ENCODE measurements at places on chromosomes 3 and 15. TPM values are rescaled to one million over a fixed set of nuclear protein-coding genes. Genes with fewer than 3 reads are reported as not detected.

LMLN gene
- 11.2 TPM for total RNA-seq

CRYGS gene
- total RNA-seq, result 4.0 TPM

DOCK3 gene
- 0.34 TPM for total RNA-seq

CCDC191 gene
- 5.2 TPM for total RNA-seq

A4GNT gene
- not detected for total RNA-seq

IL17RB gene
- 0.42 TPM for total RNA-seq

TCF12 gene
- total RNA-seq, result 140 TPM

DNA sequence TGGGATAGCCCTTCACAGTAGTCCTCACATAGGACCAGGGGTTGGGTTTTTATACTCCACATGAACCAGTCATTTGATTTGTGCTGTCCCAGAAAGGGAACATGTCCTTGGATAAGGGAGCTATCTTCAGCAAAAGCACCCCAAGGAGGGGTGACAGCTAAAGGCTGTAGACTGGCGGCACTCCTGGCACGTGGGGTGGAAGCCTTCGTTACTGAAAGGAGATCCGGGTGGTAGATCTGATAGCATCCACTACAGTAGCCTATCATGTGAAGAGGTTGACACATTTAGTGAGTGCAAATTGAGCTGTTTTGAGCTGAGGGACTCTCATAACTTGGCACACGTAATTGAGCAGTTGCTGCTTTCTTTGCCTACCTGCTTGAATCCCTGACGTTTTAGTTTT, 588.8 kb upstream of the GOLIM4 start:
- no peak overlapping the region for H3K27ac ChIP-seq
- no peak overlapping the region for H3K4me3 ChIP-seq
- H3K36me3 ChIP-seq, result no peaks in the 10 kb centered on the region
- no peaks in the 10 kb centered on the region for H3K4me1 ChIP-seq

DNA sequence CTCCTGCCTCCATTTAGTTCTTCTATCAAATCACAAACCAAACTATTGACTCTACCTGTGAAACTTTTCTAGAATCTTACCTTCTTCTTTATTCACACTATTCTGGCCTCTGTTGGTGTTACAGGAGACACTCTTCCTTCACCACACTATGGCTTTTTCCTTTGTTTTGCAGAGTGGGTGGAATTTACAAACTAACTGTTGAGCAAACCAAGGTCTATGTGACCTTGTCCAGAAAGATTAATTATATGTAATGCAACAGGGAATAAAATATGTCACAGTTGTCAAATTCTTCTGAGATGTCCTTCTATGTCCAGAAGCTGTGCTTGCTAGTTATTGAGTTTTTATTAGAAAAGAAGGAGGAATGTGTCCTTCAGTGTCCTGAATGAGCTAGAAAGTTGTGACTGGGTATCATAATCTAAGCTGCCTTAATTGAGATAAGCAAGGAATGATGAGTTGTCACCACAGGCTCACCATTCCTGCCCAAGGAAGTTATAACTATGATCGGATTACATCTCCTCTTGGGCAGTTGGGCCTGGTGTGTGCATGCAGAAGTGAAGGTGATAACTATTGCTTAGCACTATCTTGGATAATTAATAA, 21.7 kb downstream of the ARL14 start:
- H3K36me3 ChIP-seq, result no peaks in the 10 kb centered on the region
- H3K27ac ChIP-seq, result no peak overlapping the region
- no peak overlapping the region for H3K4me3 ChIP-seq
- no peaks in the 10 kb centered on the region for H3K4me1 ChIP-seq

GRCh38 chr3:190444576-190445145, 5.0 kb downstream of the TMEM207 start:
- H3K4me1 ChIP-seq, result no peaks in the 10 kb centered on the region
- H3K4me3 ChIP-seq, result no peak overlapping the region
- H3K27me3 ChIP-seq, result no peaks in the 10 kb centered on the region
- no peaks in the 10 kb centered on the region for H3K36me3 ChIP-seq
- DNase-seq, result no peak

DNA sequence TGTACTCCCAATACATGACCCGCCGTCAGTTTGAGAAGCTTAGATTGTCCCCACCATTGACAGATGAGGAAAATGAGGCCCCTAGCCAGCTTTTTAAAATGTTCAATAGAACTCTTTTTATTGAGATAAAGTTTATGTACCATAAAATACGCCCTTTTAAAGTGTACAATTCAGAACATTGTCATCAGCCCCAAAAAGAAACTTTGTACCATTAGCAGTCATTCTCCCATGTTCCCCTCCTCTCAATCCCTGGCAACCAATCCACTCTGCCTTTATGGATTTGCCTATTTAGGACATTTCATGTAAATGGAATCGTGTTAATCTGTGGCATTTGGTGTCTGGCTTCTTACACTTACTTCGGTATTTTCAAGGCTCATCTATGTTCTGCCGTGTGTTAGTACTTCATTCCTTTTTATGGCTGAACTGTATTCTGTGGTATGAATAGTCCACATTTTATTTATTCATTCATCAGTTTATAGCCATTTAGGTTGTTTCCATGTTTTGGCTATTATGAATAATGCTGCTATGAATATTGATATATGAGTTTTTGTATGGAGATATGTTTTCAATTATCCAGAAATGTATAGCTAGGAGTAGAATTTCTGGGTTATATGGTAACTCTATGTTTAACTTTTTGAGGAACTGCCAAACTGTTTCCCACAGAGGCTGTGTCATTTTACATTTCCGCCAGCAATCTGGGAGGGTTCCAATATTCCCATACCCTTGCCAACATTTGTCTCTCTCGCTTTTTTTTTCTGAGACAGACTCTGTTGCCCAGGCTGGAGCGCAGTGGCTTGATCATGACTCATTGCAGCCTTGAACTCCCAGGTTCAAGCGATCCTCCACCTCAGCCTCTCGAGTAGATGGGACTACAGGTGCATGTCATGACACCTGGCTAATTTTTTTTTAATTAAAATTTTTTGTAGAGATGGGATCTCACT, 15.3 kb upstream of the PTPN23 start:
- peaks cover 7% of the 10 kb centered on the region for H3K4me1 ChIP-seq
- no peak overlapping the region for H3K27ac ChIP-seq
- H3K36me3 ChIP-seq, result peaks cover 4% of the 10 kb centered on the region
- H3K27me3 ChIP-seq, result peaks cover 12% of the 10 kb centered on the region

GRCh38 chr15:28962851-28963710, 77.3 kb downstream of the APBA2 start:
- no peak overlapping the region for H3K4me3 ChIP-seq
- no peaks in the 10 kb centered on the region for H3K36me3 ChIP-seq
- H3K27ac ChIP-seq, result no peak overlapping the region
- no peaks in the 10 kb centered on the region for H3K4me1 ChIP-seq
- no peak for DNase-seq

DNA sequence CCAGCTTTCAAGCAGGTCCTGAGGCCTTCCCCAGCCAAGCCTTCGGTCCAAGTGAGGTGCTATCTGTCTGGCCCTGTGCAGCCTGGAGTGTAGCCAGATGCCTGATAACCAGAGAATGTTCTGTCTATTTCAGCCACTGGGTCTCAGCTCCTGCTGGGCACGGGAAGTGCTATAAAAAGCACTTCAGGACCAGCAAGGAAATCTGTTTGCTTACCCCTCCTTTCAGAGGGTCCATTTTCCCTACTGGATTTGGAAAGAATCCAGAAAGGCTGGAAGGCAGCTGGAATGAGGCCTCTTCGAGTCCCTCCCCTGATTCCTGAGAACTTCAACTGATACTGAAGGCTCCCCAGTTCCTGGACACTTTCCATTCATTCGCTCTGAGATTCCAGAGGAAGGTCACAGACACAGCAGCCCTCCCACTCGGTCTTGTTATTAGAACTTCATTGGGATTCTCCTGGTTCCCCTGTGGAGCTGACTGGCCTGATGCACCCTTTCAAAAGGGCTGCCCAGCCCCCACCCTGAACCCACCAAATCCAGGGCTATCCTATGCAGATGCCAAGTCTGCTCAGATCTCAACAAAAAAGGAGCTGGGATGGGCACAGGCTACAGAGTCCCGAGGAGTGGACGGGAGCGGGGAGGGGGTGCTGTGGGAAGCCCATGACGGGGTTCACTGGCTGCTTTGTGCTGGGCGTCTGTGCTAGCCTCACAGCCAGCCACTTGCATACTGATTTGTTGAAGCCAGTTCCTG, 70.4 kb downstream of the UMPS start:
- peaks cover 21% of the 10 kb centered on the region for H3K36me3 ChIP-seq
- no peaks in the 10 kb centered on the region for H3K4me1 ChIP-seq
- no peak overlapping the region for H3K27ac ChIP-seq
- no peak overlapping the region for H3K4me3 ChIP-seq

GRCh38 chr3:43316783-43317460, 30.6 kb downstream of the SNRK start:
- H3K4me3 ChIP-seq, result no peak overlapping the region
- DNase-seq, result no peak

GRCh38 chr15:59243622-59244021, 37.0 kb downstream of the LDHAL6B start:
- H3K27ac ChIP-seq, result no peak overlapping the region
- DNase-seq, result no peak
- peaks cover 16% of the 10 kb centered on the region for H3K36me3 ChIP-seq
- H3K4me3 ChIP-seq, result no peak overlapping the region

DNA sequence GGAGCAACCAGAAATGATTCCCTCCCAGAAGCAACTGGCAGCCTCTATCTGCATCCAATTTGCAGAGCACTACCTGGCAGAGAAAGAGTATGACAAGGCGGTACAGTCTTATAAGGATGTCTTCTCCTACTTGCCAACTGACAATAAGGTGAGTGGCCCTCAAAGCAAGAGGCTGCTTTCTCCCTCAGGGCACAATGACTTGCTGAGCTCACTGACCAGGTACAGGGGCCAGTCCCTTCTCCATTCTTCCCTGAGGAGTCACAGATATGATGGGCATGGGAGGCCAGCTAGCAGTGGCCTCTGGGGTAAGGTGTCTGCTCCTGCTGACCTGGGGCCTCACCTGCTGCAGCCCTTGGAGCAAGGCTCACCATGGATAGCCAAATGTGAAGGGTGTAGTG, 20.3 kb downstream of the CSRNP1 start:
- no peak for DNase-seq
- H3K27ac ChIP-seq, result no peak overlapping the region
- no peaks in the 10 kb centered on the region for H3K4me1 ChIP-seq
- H3K4me3 ChIP-seq, result no peak overlapping the region

GRCh38 chr15:62378772-62379498, 213.8 kb upstream of the C2CD4B start:
- no peaks in the 10 kb centered on the region for H3K4me1 ChIP-seq
- DNase-seq, result no peak
- no peaks in the 10 kb centered on the region for H3K36me3 ChIP-seq
- peaks cover 8% of the 10 kb centered on the region for H3K27me3 ChIP-seq
- no peak overlapping the region for H3K27ac ChIP-seq
- no peak overlapping the region for H3K4me3 ChIP-seq

- H3K27me3 ChIP-seq, result no peaks in the 10 kb centered on the region
- H3K36me3 ChIP-seq, result no peaks in the 10 kb centered on the region
- H3K27ac ChIP-seq, result no peak overlapping the region
- no peak overlapping the region for H3K4me3 ChIP-seq
- no peaks in the 10 kb centered on the region for H3K4me1 ChIP-seq
Observed at GRCh38 chr3:143753006-143753405, 95.3 kb downstream of the SLC9A9 start.

GRCh38 chr3:30399394-30400181, 206.8 kb upstream of the TGFBR2 start:
- no peaks in the 10 kb centered on the region for H3K4me1 ChIP-seq
- no peaks in the 10 kb centered on the region for H3K36me3 ChIP-seq
- H3K27me3 ChIP-seq, result no peaks in the 10 kb centered on the region
- H3K4me3 ChIP-seq, result no peak overlapping the region

- no peak for DNase-seq
- no peaks in the 10 kb centered on the region for H3K4me1 ChIP-seq
- H3K27me3 ChIP-seq, result no peaks in the 10 kb centered on the region
Observed at GRCh38 chr3:58101499-58102389, 93.5 kb downstream of the FLNB start.

- no peak within 1 kb of the TSS for H3K4me3 ChIP-seq
- H3K27me3 ChIP-seq, result peaks cover 51% of the 10 kb centered on the region
- no peak within 1 kb of the TSS for H3K27ac ChIP-seq
- no peaks in the 10 kb centered on the region for H3K4me1 ChIP-seq
- H3K36me3 ChIP-seq, result peaks cover 6% of the 10 kb centered on the region
- no peak for DNase-seq
Observed at GRCh38 chr3:116445311-116445841, at the start of gene LSAMP. Gene LSAMP, minus strand, starts transcription at chr3:116445487.

Data from MCF 10A (cell line).